ENCODE measurements at places on chromosomes 4 and X. TPM values are rescaled to one million over a fixed set of nuclear protein-coding genes. Genes with fewer than 3 reads are reported as not detected.

- DNase-seq = peak; percentile 70
Observed at GRCh38 chrX:67604979-67605703, 61.3 kb downstream of the AR start.

GRCh38 chr4:74133786-74134499, 24.0 kb upstream of the MTHFD2L start:
- DNase-seq = peak; percentile 75

- no peak for DNase-seq
Observed at GRCh38 chr4:24055623-24056022, 165.8 kb upstream of the PPARGC1A start.

DNA sequence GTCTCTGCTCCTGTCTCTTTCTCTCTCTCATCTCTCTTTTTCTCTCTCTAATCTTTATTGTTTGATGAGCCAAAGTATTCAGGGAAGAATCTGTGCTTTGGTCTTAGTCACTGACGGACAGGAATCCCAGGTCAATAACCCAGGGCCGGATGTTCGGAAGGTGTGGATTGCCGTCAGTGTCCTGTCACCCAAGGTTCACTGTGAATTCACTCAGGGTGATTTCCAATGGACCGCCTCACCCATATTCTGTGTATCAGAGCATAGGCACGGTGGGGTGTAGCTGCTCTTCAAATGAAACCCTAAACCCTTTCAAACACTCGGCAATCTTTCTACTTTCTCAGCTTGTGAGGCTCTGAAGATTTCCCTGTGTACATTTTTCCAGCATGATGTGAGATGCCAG, 144.6 kb upstream of the GPC4 start:
- DNase-seq = no peak

The HTN1 gene
- polyA plus RNA-seq = not detected

The FAM200B gene
- 34.0 TPM for polyA plus RNA-seq

GRCh38 chrX:124045109-124045508, 83.6 kb downstream of the STAG2 start:
- DNase-seq = no peak

The GPR78 gene
- 0.34 TPM for polyA plus RNA-seq

- no peak for DNase-seq
Observed at GRCh38 chr4:122331195-122331594, 47.6 kb upstream of the ADAD1 start.

- DNase-seq = no peak
Observed at GRCh38 chr4:45324455-45325417, 598.4 kb upstream of the GNPDA2 start.

DNA sequence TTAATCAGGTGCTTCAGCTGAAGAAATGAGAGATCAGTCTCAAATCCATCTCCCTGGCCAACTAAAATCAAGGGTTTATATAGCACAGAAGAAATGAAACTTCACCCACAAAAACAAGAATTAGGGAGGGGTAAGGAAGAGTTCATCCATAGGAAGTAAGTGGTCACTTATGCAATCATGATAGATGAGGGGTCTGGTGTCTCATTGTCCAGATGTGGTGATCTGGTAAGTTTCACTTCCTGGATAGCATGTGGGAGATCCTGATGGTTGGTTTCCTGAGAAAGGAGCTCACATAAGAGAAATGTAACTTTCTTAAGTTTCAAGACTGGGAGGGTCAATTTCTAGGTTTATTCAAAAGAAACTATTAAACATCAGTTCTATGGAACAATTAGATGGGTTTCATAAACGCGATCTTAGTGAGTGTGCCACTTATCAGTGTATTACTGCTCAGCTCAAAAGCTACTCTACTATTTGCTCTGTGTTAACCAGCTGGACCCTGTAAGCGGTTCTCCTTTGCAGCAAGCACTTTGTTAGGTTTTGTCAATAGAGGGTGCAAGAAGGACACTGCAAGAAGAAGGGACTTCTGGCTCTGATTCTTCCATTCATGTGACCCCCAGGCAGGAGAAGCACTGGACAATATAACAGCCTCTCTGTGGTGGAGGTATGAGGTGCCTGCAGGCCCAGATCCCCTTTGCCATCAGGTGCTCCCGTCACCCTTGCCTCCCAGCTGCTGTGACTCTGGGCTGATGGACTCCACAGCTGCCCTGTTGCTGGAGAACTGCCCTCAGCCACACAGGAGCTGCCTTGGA, 35.4 kb upstream of the HPSE start:
- DNase-seq = no peak

The ESX1 gene
- polyA plus RNA-seq = not detected

- DNase-seq = no peak
Observed at GRCh38 chrX:106599411-106599810, 12.4 kb upstream of the RADX start.

DNA sequence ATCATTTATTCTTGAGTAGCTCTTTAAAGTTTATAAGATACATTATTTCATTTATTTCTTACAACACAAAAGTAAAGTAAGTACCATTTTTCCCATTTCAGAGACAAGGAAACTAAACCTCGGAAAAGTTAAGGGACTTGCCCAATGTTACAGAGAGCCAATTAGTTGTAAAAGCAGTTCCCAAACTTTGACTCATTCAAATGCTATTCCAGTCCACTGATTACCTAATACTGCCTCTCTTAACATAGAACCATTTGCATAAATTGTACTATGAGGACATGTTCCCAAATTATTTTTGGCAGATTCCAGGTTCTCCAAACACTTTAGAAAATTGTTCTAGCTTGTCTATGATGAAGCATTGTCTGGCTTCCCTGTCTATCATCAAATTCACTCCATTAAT, 45.6 kb upstream of the GRIA3 start:
- no peak for DNase-seq

The ARAP2 gene
- 1.2 TPM for polyA plus RNA-seq

GRCh38 chrX:72569786-72570185, 2.9 kb downstream of the HDAC8 start:
- no peak for DNase-seq

GRCh38 chr4:110305455-110305854, 107.0 kb upstream of the ELOVL6 start:
- no peak for DNase-seq

- DNase-seq = peak; percentile 22
Observed at GRCh38 chrX:18927558-18927957, 56.4 kb downstream of the PHKA2 start.

DNA sequence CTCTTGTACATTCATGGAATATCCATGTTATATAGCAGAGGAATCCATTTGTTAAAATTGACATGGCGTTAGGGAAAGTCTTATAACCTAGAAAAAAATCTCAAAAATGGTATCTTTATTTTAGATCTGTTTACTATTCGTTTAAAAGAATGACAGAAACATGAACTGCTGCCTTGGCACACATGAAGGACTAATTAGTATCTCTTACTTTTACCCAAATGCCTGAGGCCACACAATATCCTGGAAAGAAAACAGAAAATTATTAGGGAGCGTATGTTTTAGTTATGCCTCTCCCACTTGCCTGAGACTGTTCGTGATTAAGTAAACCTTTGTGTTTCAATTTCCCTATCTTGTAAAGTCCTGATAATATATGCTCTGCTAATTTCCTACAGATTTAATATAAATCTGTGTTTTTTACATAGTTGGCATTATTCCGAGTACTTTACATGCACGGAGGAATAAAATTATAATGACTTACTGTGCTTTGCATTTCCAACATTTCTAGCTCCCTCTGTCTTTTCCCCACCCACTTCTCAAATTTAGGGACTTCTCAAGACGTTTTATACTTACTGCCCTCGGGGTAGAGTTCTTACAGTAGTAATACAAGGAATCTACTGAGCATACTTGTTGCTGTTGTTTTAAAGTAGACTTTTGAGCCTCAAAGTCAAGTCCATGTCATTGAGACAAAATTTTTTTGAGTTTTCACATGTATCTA, 147.3 kb downstream of the VEGFC start:
- DNase-seq = no peak

- no peak for DNase-seq
Observed at GRCh38 chr4:184328022-184328736, 110.5 kb upstream of the ENPP6 start.

DNA sequence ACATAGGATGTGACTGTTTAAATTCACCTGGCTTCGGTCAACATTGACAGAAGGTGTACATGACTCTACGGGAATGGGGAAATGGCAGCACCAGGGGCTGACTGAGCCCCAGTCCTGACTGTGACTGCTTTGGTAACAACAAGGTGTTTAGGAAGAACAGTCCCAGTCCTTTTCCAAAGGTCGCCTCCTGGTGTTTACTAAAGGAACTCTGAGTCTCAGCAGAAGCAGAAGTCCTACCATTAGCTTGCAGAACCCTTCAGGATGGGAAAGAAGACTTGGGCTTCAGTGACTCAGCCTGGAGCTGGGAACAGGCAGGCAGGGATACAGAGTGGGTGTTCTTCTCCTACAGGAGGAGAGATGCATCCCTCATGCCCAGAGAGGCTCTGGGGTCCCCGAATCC, 103.3 kb downstream of the MGST2 start:
- DNase-seq = no peak

The PPP1R2C gene
- polyA plus RNA-seq = not detected

GRCh38 chr4:544386-545105, 31.5 kb downstream of the TMEM271 start:
- DNase-seq = no peak

DNA sequence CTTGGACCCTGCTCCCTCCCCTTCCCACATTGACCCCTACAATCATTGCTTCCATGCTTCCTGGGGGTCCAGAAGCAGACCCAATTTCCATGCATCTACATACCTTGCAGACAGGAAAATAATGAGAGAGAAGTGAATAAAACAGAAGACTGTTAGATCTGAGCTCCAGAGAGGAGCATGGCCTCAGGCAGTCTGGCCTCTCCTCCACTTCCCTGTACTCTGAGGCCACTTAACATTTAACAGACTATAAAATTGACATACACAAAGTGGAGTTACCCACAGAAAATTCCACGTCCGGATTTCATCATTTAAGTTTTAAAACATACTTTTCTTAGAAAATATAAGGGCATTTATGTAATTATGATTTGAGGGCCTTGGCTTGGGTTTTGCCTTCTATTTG, 2.1 kb upstream of the PRSS12 start:
- no peak for DNase-seq

DNA sequence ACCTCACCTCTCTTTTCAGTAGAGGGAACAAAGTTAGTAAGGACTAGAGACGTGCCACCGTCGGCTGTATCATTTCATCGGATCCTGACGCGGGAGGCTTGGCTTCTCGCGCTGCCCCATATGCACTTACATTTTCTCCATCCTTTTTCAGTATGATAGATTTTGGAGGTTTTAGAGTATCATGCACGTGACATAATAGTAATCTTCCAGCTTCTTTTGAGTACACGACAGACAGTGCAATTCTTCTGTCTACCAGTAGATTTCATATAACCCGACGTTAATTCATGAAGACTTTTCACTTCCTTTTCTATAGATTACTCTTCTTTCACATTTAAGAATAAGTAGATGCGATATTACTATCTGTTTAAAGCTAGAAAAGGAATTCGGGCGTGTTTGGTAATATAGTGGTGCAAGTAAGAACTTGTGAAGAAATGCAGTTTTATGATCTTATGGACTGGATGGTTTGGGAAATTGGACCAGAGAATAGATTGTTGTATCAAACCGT, 1.0 kb downstream of the CDS1 start:
- no peak for DNase-seq
